ENCODE measurements at places on chromosomes 13 and 19.

DNA sequence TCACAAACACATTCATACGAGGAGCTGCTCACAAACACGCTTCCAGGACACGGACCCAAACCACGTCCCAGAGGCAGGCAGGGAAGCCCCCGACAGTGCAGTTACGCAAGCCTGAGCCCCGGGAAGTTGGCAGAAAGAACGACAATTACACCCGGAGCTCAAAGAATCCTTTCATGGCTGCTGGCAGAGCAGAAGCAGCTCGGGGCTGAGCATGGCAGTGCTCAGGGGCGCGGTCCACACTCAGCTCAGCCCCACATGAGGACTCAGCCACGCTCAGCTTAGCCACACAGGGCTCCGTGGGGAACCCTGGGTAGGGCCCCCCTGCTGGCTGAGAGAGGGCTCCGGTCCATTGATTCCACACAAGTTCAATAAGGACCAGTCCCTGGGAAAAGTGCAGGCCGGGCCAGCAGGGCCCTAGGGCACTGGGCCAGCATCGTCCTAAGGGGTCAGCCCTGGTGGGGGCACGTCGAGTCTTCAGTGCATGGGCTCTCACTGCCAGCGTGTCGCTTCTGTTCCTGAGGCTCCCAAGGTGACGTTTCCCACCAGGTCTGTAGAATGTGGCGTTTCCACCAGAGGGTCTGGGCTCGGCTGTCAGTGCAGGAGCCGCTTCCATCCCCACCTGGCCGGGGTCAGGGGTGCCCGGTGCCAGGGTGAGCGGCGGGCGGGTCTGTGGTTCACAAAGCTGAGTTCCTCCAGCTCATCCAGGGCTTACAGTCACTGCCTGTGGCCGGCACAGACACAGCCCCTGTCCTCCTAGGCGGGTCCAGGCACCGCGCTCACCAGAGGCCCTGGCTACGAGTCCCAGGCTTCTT is 23.1 kb downstream of the GAS6 start:
- DNase-seq: no peak

- DNase-seq: no peak
Measured at GRCh38 chr19:55440411-55441105, 2.5 kb downstream of the SHISA7 start.

DNA sequence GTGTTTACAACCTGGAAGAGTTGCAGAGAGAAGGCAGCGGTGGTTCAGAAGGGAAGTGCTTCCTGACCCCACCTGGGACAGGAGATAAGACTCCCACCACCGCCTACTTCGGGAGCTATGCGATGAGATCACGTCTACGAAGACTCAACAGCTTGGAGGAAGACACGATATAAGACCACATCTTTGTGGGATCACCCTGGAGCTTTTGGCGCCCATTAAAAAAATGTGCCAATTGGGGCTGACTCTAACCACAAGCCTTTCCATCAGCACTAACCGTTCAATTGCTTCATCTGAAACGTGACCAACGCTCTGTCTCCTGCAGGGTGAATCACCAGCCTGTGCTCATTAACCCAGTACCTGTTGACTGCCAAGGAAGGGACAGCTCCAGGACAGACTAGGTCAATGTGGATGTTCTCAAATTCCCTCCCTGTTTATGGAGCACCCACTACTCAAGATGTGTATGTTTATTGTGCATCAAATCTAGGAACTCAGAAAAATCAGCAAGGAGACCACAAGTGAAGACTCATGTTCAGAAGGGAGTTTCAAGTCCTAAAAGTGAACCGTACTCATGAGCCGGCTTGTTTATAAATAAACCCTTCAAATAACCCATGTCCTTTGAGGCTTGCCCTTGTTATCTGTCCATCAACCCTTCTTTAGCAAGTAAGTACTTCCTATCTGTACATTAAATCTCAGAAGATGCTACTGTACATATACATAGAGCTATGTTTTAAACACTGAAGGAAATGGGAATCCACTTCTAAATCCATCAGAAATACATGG is 67.5 kb downstream of the LATS2 start:
- DNase-seq: no peak

- no peak for DNase-seq
Measured at GRCh38 chr13:30042891-30043630, 192.6 kb upstream of the UBL3 start.

- no peak for DNase-seq
Measured at GRCh38 chr13:113726961-113727411, 32.0 kb upstream of the TMEM255B start.

GRCh38 chr13:111152844-111153243 is 37.7 kb downstream of the ARHGEF7 start:
- DNase-seq: no peak

- DNase-seq: peak; percentile 93
Measured at GRCh38 chr19:38004521-38005223, 97.7 kb downstream of the SIPA1L3 start.

- no peak for DNase-seq
Measured at GRCh38 chr19:53002479-53002878, 11.2 kb upstream of the ERVV-1 start.

DNA sequence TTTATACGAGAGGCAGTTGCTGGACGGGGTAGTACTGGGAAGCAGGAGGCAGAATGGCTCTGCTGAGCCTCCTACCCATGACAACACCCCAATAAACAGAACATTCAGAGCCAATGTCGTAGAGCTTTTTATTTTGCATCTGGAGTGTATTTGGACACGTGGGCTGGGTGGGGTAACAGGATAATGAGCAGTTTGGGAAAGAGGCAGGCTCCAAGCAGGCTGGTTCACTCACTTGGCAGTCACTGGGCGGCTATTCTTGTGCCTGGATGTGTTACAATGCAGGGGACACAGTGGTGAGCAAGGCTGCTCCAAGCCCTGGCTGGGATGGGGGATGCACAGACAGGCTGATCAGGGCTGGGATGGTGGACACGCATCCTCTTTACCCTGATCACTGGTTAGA is 9.5 kb downstream of the ACTMAP start:
- no peak for DNase-seq

DNA sequence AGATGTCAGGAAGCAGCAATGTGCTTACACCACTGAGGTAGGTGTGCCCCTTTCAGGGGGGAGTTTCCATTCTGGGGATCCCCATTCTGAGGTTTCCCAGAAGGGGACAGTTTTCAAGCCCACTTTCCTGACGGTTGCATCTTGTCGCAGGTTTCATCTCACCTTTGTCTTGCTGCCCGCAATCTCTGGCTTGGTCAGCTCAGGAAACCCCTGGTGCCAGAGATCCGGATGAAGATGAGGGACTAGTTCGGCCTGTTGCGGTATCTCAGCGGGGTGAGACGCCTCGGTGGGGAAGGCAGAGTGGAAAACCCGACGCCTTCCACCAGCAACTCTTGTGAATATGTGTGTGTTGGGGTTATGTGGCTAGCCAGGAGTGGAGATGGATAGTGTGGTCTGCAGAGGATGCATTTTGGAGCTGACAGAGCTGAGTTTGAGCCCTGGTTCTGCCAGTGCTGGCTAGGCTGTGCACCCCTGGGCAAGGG is 13.1 kb downstream of the TNFSF9 start:
- no peak for DNase-seq

DNA sequence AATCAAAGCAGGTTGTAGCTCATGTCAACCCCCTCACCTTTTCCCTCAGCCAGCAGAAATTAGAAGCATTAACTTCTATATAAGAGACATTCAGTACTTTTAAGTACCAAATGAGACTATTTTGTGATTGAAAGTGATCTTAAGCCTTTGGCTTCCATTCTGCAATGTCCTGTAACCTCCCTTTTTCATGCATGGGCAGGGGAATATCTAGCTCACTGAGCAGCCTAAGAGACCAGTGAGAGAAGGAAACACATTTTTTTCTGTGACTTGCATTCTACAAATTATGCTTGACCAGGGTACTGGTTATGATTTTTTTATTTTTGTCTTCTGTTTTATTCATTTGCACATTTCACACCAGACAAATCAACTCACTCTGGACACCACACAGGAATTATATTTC is 369.6 kb downstream of the KCTD12 start:
- DNase-seq: no peak

DNA sequence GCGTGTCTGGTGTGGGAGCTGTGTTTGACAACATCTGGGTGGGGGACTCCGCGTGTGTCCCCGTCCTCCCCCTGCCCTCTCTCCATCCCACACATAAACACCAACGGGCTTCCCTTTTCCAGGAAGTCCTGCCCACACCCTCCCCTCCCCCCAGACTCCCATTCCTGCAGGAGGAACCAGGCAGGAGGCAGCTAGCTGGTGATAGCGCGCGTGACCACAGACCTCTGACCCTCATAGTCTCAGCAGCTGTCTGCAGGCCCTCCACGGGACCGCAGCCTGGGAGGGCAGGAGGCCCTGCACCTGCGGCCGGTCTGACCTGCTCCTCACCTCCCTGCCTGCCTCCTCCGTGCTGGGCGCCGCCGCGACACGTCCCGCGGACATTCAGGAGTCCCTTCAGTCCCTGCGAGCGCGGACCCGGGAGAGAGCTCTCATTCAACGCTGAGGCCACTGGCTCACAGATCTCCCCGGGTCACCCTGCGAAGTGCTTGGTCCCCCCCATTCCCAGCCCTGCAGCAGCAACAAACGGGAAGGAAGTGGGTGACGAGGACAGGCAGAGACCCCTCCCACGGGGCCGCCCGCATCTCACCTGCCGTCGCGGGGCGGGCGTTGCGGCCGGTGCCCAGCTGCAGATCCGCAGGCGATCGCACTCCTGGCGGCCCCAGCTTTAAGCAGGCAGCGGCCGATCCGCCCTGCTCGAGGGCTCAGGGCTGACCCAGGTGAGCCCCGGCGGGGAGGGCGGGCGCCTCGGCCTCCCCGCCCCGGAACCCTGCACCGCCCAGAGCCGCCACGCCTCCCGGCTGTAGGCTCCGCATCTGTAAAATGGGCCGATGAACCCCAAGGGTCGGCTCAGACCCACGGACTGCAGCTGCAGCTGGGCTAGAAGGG is 1.1 kb upstream of the ACP5 start:
- no peak for DNase-seq

GRCh38 chr13:113350065-113350937 is 13.6 kb downstream of the GRTP1 start:
- no peak for DNase-seq

DNA sequence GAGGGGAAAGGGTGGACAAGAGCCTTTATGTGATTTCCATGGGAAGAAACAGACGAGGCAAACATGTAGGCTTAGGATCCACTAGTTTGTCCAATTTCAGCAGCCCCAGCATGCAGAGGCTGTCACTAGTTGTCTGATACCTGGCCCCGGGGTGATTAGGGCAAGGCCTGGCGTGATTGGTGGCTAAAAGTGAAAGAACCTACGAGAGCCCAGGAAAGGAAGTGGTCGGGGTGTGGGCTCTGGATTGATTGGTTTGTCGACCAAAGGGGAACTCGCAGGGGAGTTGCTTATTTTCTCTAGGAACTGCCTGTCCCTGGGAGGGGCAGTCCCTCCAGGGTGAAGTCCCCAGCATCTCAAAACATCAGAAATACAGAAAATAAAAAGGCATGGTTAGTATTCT is 64.2 kb upstream of the UQCRFS1 start:
- DNase-seq: peak; percentile 49

GRCh38 chr19:48794291-48794690 is 16.5 kb downstream of the BCAT2 start:
- DNase-seq: no peak

- no peak for DNase-seq
Measured at GRCh38 chr13:74768521-74769085, 634.4 kb upstream of the KLF12 start.

DNA sequence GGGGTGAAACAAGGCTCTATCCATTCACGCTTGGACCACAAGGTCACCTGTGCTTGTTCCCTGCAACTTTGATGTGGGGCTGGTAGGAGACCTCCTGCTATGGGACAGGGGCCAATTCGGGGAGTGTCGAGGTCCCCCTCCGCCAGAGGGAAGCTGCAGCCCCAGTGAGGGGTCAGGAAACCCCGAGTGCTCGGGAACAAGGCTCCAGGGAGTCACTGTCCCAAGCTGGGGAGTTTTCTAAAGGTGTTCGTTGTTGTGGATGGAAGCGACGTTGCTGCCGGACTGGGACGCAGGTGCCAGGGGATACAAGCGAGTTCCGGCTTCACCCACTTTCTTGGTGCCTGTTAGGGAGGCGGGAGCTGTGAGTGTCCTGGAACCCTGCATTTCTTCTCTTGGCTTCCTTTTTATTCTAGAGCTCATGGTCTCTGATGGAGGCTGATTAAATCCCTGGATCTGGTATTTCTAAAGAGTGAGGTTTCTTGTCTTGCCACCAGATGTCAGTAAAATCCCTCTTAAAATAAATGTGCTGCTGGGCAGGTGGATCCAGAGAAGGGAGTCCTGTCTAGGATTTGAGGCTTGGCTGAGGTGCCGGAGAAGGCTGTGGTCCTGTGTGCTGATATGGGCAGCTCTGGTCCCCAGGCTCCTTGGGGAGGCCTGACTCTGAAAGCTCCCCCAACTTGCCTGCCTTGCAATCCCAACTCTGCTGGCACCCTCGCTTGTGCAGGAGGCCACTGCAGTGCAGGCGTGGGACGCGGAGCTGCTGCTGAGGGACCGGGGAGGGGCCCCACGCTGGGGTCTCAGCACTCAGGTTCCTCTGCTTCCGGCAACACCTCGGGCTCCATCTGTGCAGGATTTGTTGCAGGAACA is 153.9 kb downstream of the TEX29 start:
- peak; percentile 71 for DNase-seq

DNA sequence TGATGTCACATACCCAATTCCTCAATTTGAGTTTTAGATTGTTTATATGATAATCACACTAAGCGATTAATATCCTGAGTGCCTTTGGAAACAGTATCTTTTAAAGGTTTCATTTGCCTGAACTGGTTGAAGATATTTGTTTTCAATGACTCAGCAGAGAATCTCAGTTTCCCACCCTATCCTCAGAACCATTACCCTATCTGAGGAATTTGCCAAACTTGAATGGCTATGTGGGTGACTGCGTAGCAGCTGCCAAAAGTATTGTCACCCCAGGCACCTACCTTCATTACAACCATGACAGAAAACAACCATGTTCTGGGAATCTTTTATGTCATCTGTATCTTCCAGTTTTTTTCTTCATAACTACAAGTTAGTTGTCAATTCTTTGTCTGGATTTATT is 440.1 kb upstream of the NBEA start:
- no peak for DNase-seq

- DNase-seq: no peak
Measured at GRCh38 chr13:64505336-64505910, 2724.7 kb downstream of the PCDH9 start.

GRCh38 chr19:31451686-31452330 is 102.6 kb upstream of the TSHZ3 start:
- DNase-seq: no peak

DNA sequence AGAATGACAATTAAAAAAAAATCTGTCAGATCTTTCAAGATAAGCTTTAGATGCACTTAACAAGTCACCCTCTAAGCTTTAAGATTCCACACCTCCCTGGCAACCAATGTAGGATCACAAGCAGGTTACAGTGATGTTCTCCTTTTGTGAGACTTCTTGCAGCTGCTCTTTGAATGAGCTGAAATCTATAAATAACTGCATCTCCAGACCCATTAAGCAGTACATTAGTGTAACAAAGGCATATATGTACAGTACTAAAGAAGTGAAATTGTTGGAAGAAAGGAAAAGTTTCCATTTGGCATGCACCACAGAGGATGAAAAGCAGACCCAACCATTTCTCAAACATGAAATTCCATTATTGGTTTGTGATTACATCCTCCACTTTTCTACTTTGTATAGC is 364.7 kb downstream of the ENOX1 start:
- no peak for DNase-seq

All from T47D (cell line).